ENCODE measurements at places on chromosomes 2 and 18. TPM values are rescaled to one million over a fixed set of nuclear protein-coding genes. Genes with fewer than 3 reads are reported as not detected.

Gene SCN3A
- total RNA-seq: 0.28 TPM

Gene WNT10A
- total RNA-seq: 3.4 TPM

Gene TFCP2L1
- 36.5 TPM for total RNA-seq

Gene TRIM43
- not detected for total RNA-seq

Gene RAX
- not detected for total RNA-seq

Gene CCDC68
- total RNA-seq: 1.5 TPM

Gene SPR
- total RNA-seq: 16.1 TPM

Gene SP140
- 0.96 TPM for total RNA-seq

Gene PROM2
- 100 TPM for total RNA-seq

Gene CD226
- total RNA-seq: 0.44 TPM

Gene CABYR
- total RNA-seq: 1.4 TPM

Gene PSMG2
- total RNA-seq: 61.4 TPM

Gene TMBIM1
- total RNA-seq: 247 TPM

Gene ARHGEF33
- not detected for total RNA-seq

Gene MALT1
- total RNA-seq: 34.4 TPM

Gene IL1A
- 9.4 TPM for total RNA-seq

Gene AUP1
- 74.2 TPM for total RNA-seq

Gene SLC23A3
- total RNA-seq: 0.64 TPM

Gene RESP18
- not detected for total RNA-seq

Gene CYP26B1
- 1.9 TPM for total RNA-seq

Gene RPS27A
- 846 TPM for total RNA-seq

Gene EPC2
- total RNA-seq: 16.4 TPM

Gene TMEM185B
- total RNA-seq: 20.3 TPM

Gene SLC5A7
- total RNA-seq: not detected

Gene CHMP1B
- total RNA-seq: 28.7 TPM

Gene FOXI3
- not detected for total RNA-seq

Gene DCTN1
- 86.4 TPM for total RNA-seq

Gene CERKL
- total RNA-seq: not detected

Gene ANKRD62
- total RNA-seq: 0.48 TPM

Gene PTPN18
- 19.8 TPM for total RNA-seq

Gene ITPRIPL1
- total RNA-seq: 1.8 TPM

Gene NT5DC4
- not detected for total RNA-seq

Gene ZNF516
- 19.3 TPM for total RNA-seq

Gene POTEC
- total RNA-seq: not detected

Gene LRRC30
- total RNA-seq: not detected

Gene LINC00305
- total RNA-seq: not detected

Gene TSPYL6
- total RNA-seq: not detected

Gene COLEC12
- 0.68 TPM for total RNA-seq

Gene METTL5
- total RNA-seq: 41.2 TPM

Gene MYOM1
- 0.32 TPM for total RNA-seq

Gene HAUS1
- total RNA-seq: 18.4 TPM

Gene HOXD9
- 1.1 TPM for total RNA-seq

Gene IL36RN
- total RNA-seq: 64.1 TPM

Gene EPB41L3
- 16.3 TPM for total RNA-seq

Gene ZSWIM2
- not detected for total RNA-seq

Gene PDE11A
- not detected for total RNA-seq

Gene GPR45
- not detected for total RNA-seq

Gene TUBA3E
- not detected for total RNA-seq

Gene CPO
- total RNA-seq: not detected

Gene EPHA4
- 16.9 TPM for total RNA-seq

Gene ITPRID2
- total RNA-seq: 73.7 TPM

Gene LRP1B
- 0.40 TPM for total RNA-seq

Gene RGPD4
- not detected for total RNA-seq

Gene FEV
- not detected for total RNA-seq
